ENCODE measurements at places on chromosomes 16 and 17.

DNA sequence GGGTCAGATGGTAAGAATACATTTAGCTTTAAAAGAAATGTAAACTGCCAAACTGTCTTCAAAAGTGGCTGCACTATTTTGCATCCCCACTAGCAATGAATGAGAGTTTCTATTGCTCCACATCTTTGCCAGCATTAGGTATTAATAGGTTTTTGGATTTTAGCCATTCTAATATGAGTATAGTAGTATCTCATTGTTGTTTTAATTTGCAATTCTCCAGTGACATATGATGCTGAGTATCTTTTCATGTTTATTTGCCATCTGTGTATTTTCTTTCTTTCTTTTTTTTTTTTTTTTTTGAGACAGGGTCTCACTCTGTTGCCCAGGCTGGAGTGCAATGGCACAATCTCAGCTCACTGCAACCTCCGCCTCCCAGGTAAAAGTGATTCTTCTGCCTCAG lies 24.3 kb upstream of the MARCHF10 start:
- DNase-seq: no peak

DNA sequence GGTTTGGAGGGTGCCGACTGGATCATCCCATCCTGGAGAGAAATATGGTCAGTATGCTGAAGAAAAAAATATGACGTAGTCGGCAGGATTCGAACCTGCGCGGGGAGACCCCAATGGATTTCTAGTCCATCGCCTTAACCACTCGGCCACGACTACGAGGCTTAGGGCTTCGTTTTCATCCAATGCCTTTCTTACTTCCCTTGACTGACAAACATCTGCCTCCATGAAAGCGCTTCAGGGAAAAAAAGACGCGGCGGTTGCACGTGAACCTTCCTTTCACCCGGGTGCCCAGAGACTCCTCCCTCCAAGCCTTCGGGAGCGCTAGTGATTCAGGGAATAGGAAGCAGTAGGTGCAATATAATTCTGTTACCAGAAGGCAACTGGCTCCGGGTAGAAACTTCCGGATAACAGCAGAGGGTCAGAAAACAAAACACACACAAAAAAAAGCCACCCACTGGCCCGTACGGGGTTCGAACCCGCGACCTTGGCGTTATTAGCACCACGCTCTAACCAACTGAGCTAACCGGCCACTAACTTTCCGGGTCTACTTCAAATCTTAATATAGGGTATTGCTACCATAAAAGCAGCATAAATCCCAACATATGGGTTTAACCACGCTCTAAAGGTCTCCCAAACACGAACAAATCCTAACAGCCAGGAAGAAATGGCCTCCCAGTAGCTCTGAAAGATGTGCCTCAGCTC lies 16.3 kb upstream of the AURKB start:
- no peak for DNase-seq

- peak; percentile 32 for DNase-seq
These were observed 58.3 kb downstream of the WIPI1 start for GRCh38 chr17:68398691-68399637.

GRCh38 chr17:31686495-31686894 lies 172.5 kb downstream of the COPRS start:
- no peak for DNase-seq

GRCh38 chr17:81931557-81932332 lies 4.2 kb upstream of the MAFG start:
- no peak for DNase-seq

GRCh38 chr17:32870027-32870670 lies 6.8 kb downstream of the MYO1D start:
- DNase-seq: no peak
